ENCODE measurements at places on chromosomes 1 and 21. TPM values are rescaled to one million over a fixed set of nuclear protein-coding genes. Genes with fewer than 3 reads are reported as not detected.

GRCh38 chr1:20227704-20228103 lies 41.4 kb upstream of the PLA2G2C start:
- no peaks in the 10 kb centered on the region for H3K36me3 ChIP-seq
- DNase-seq = no peak
- no peak overlapping the region for H3K27ac ChIP-seq

DNA sequence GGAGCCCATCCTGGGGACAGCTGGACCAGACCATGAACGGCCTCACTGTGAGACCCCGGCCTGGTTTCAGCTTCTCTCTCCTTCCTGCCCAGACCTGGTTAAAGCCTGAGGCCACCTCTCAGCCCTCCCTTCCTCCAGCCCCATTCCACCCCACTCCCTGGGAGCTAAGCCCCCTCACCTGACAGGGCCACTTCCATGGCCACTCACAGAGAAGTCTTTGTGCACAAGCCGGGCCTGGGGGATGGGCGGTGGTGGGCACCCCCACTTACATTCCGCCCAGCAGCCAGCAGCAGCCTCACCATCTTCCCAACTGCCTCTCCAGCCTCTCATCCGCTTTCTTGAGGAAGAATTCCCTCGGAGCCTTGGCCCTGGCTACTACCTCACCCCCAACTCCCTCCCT lies 40.4 kb downstream of the RHBG start:
- H3K27ac ChIP-seq = no peak overlapping the region
- H3K4me3 ChIP-seq = no peak overlapping the region
- H3K36me3 ChIP-seq = no peaks in the 10 kb centered on the region
- no peaks in the 10 kb centered on the region for H3K27me3 ChIP-seq
- DNase-seq = no peak

DNA sequence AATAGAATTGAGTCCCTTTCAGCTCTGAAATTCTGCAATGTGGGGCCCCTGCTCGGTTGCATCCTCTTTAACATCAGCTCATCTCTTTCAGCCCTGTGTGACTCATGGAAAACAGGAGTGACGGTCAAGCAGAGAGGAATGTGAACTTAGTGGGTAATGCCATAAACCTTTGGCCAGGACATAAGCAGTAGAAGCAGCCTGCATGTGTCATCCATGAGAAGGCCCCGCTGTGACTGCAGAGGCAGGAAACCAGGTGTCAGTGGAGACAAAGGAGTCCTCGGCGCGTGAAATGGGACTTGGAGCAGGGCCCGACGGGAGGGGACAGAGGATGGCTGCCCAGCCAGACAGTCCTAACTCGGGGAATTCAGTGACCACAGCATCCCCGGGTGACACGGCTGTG lies 21.1 kb upstream of the EPHB2 start:
- H3K4me1 ChIP-seq = no peaks in the 10 kb centered on the region
- no peak for DNase-seq
- H3K27ac ChIP-seq = no peak overlapping the region

The SLC30A1 gene
- total RNA-seq = 8.9 TPM

GRCh38 chr21:45220071-45220481 lies 67.6 kb downstream of the POFUT2 start:
- peaks cover 45% of the 10 kb centered on the region for H3K36me3 ChIP-seq
- no peaks in the 10 kb centered on the region for H3K27me3 ChIP-seq

DNA sequence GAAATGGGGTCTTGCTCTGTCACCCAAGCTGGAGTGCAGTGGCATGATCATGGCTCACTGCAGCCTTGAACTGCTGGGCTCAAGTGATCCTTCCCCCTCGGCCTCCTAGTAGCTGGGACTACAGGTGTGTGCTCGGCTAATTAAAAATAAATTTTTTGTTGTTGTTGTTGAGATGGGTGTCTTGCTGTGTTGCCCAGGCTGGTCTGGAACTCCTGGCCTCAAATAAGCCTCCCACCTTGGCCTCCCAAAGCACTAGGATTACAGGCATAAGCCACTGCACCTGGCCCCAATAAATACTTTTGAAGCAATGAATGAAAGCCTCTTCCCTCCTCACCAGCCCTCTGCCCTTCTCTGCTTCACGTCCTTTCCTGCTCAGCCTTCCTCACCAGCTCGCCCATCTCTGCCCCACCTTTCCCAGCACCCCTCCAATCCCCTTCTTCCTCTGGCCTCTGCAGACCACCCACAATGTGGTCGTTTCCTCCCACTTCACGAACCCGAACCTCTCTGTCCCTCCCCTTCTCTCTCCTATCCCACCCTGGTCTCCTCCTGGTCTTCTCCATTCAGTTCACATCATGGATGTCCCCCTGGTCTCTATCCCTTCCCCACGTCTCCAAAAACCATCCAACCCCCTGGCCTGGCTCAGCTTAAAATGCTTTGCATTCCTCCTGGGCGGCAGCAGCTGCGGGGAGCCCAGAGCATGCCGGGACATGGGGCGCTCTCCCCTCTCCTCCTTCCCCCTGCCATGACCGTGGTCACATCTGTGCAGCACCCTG lies 38.4 kb downstream of the RAP1GAP start:
- no peak overlapping the region for H3K27ac ChIP-seq
- no peaks in the 10 kb centered on the region for H3K36me3 ChIP-seq
- H3K27me3 ChIP-seq = no peaks in the 10 kb centered on the region
- no peak overlapping the region for H3K4me3 ChIP-seq
